ENCODE measurements at places on chromosomes 6 and 20.
A peak's percentile ranks its signal among the peaks of the same experiment; 100 is the strongest.

GRCh38 chr6:85192186-85192585 lies 257.7 kb upstream of the NT5E start:
- no peak for DNase-seq
- no peaks in the 10 kb centered on the region for H3K4me1 ChIP-seq
- no peak overlapping the region for H3K27ac ChIP-seq
- H3K4me3 ChIP-seq: no peak overlapping the region

- no peaks in the 10 kb centered on the region for H3K27me3 ChIP-seq
- no peak overlapping the region for H3K4me3 ChIP-seq
- no peaks in the 10 kb centered on the region for H3K36me3 ChIP-seq
These were observed 86.6 kb downstream of the SMOC2 start for GRCh38 chr6:168527451-168528210.

- DNase-seq: no peak
- no peaks in the 10 kb centered on the region for H3K4me1 ChIP-seq
- no peak overlapping the region for H3K27ac ChIP-seq
- H3K27me3 ChIP-seq: no peaks in the 10 kb centered on the region
- no peaks in the 10 kb centered on the region for H3K36me3 ChIP-seq
These were observed 249.0 kb upstream of the JARID2 start for GRCh38 chr6:14996892-14997291.

DNA sequence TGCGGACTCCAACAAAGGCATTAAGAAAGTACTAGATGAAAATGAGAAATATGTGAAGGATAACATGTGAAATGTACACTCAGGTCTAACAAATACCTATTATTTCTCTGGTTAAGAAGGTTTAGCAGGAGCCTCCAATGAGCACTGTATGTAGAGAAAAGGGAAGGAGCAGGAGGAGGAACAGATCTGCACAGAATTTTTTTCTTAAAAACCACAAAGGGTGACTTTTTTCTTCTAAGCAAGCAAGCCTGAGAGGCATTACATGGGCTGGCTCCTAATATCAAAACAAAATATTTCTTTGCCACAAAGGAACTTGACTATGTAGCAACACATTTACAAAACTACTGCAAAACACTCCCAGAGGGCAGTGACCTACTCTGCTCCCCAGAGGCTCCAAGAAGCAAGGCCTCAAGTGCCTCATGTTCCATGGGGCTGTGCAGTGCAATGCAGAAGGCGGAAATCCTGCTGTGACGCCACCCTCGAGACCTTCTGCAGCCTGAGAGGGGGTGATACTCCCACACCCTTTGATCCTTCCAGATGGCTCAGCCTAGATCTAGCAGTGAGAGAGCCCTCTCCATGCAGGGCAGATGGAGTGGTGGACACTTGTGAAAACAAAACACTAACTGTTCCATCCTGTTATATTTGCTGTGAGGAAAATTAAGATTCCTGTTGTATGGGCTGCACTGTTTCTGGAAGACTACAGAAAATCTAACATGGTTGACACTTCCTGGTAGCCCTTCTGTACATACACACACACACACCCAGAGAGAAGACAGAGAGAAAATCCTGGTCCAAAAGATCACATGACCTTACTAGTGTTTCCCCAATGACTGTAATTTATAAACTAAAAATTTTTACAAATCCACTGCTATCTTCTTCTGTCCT lies 36.0 kb upstream of the SMIM29 start:
- H3K36me3 ChIP-seq: peaks cover 5% of the 10 kb centered on the region
- peaks cover 8% of the 10 kb centered on the region for H3K4me1 ChIP-seq
- peak overlapping the region; percentile 37 for H3K27ac ChIP-seq
- H3K4me3 ChIP-seq: no peak overlapping the region

DNA sequence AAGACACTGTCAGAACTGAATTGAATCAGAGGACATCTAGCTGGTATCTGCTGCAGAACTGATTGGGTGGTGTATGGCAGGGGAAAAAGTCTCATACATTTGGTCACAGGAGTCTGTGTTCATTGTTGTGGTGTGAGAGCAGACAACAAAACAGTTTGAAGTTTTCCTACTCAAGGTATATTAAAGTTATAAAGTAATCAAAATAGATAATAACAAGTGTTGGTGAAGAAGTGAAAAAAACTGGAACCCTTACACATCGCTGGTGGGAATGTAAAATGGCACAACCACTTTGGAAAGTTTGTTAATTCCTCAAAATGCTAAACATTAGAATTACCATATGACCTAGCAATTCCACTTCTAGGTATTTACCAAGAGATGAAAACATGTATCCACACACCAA lies 24.7 kb downstream of the SRPK1 start:
- H3K27me3 ChIP-seq: no peaks in the 10 kb centered on the region
- no peak overlapping the region for H3K27ac ChIP-seq
- H3K4me1 ChIP-seq: no peaks in the 10 kb centered on the region
- DNase-seq: no peak

GRCh38 chr6:133407320-133408100 lies 166.4 kb downstream of the EYA4 start:
- no peaks in the 10 kb centered on the region for H3K27me3 ChIP-seq
- no peak for DNase-seq
- no peak overlapping the region for H3K27ac ChIP-seq
- H3K4me3 ChIP-seq: no peak overlapping the region

DNA sequence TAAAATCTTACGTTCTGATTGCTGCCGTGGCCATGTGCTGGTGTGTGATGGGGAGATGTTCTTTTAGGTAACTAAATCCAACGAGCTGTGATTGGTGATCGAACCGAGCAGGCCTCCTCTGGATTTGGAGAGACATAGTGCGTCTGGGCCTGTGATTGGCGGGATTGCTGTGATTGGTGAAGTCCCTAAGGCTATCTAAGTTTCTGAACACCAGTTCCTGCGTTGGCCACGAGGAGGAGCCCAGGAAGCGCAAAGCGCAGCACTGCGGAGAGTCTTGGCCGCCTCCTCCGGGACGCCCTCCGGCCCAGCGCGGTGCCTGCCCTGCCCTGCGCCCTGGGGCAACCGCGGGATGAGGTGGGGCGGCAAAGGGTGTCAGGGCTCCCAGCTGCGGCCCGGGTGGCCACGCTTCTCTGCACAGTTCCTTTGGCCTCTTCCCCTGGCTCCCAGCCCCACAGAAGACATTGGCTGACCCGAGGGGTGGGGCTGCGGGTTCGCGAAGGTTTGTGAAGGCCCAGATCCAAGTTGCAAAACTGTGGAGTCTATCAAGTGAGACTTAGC lies 33.0 kb downstream of the HNF4A start:
- DNase-seq: peak; percentile 79
- no peaks in the 10 kb centered on the region for H3K36me3 ChIP-seq
- peaks cover 3% of the 10 kb centered on the region for H3K27me3 ChIP-seq
- peaks cover 6% of the 10 kb centered on the region for H3K4me1 ChIP-seq
- H3K27ac ChIP-seq: no peak overlapping the region
- no peak overlapping the region for H3K4me3 ChIP-seq

DNA sequence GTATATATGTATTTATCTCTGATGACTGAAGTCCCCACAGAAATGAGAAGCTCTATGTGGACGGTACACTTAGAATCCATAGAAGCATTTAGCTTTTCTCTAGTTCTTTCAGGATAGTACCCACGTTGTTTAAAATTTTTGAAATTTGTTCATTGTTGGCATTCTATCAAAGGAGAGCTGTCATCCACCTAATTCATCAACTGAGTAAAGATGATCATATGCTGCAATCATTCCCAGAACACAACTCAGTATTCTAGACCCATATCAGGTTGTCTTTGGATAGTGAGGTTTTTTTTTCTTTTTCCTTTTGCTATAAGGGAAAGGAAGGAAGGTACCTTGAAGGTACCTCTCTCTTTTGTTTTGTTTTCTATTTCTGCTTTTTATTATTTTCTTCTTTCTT lies 9.3 kb downstream of the SERAC1 start:
- H3K4me1 ChIP-seq: no peaks in the 10 kb centered on the region
- H3K4me3 ChIP-seq: no peak overlapping the region
- no peak overlapping the region for H3K27ac ChIP-seq
- H3K36me3 ChIP-seq: no peaks in the 10 kb centered on the region
- DNase-seq: no peak

DNA sequence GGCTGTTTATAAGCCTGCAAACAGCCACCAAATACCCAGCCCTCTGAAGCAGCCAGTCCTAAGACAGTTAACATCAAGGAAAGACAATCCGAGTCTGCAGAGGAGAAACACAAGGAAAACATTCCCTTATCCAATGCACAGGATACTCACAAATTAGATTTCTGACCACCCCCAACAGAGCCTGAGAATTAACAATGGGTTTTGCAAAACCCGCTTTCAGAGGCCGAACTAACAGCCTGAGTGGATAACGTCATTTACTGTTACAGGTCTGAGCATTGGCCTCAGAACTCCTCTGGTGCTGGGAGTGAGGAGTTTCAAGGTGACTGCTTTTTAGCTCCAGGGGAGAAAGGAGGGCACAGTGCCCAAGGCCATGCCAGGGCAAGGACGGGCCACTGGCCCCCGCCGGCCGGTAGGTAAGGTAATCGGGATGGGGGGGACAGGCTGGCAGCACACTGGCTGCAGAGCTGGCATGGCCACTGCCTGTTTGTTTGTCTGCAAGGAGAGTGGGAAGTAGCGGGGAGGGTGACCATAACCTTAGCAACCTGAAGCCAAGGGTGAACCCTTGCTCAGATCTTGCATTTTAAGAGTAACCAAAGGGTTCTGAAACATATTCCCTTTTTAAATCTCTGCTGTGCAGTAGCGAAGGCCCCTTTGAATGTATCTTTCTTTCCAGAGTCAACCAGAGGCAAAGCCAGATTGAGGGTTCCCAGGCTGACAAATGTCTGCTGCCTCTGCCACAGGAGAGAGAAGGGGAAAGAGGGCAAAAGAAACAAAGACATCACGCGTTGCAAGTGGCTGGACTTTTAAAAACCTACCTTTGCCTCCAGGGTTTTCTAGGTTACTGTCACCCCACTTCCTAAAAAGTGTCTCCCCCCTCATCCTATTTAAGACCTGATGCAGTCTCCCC lies 3.9 kb downstream of the ZMYND8 start:
- peaks cover 40% of the 10 kb centered on the region for H3K4me1 ChIP-seq
- DNase-seq: no peak
- no peaks in the 10 kb centered on the region for H3K27me3 ChIP-seq
- H3K27ac ChIP-seq: peak overlapping the region; percentile 65

- no peaks in the 10 kb centered on the region for H3K27me3 ChIP-seq
- H3K4me1 ChIP-seq: peaks cover 8% of the 10 kb centered on the region
- DNase-seq: no peak
- H3K36me3 ChIP-seq: no peaks in the 10 kb centered on the region
- H3K27ac ChIP-seq: no peak overlapping the region
These were observed 350.0 kb upstream of the PRND start for GRCh38 chr20:4371623-4372251.

GRCh38 chr6:85419046-85419759 lies 30.7 kb upstream of the NT5E start:
- no peaks in the 10 kb centered on the region for H3K4me1 ChIP-seq
- DNase-seq: no peak
- no peaks in the 10 kb centered on the region for H3K36me3 ChIP-seq

- no peaks in the 10 kb centered on the region for H3K4me1 ChIP-seq
- H3K4me3 ChIP-seq: no peak overlapping the region
- H3K27me3 ChIP-seq: no peaks in the 10 kb centered on the region
- no peaks in the 10 kb centered on the region for H3K36me3 ChIP-seq
These were observed 420.5 kb upstream of the SULF2 start for GRCh38 chr20:48205786-48206185.

- no peak for DNase-seq
- H3K27ac ChIP-seq: no peak overlapping the region
- no peak overlapping the region for H3K4me3 ChIP-seq
- no peaks in the 10 kb centered on the region for H3K27me3 ChIP-seq
- H3K4me1 ChIP-seq: peaks cover 17% of the 10 kb centered on the region
- peaks cover 77% of the 10 kb centered on the region for H3K36me3 ChIP-seq
These were observed 19.3 kb downstream of the ZNF217 start for GRCh38 chr20:53574259-53574789.

DNA sequence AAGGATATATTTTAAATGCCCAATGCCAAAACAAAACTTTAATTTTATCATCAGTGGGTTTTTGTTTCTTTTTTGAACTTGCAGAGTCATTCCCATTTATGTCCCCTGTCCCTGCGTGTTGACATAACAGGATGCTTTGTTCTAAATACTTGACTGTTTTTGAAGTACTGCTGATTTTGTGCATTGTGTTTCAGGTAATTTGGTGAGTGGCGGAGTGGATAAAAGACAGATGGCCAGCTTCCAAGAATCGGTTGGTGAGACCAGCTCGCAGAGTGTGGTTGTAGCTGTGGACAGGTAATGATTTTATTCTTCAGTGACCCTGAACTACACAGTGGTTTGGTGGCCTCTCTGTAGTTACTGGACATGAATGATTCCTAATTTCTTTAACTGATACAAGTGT lies 50.5 kb upstream of the CSE1L start:
- H3K36me3 ChIP-seq: peaks cover 83% of the 10 kb centered on the region
- DNase-seq: no peak
- H3K27me3 ChIP-seq: no peaks in the 10 kb centered on the region
- no peaks in the 10 kb centered on the region for H3K4me1 ChIP-seq

- peak; percentile 56 for DNase-seq
- H3K27me3 ChIP-seq: no peaks in the 10 kb centered on the region
- no peak overlapping the region for H3K4me3 ChIP-seq
- no peaks in the 10 kb centered on the region for H3K4me1 ChIP-seq
- peaks cover 3% of the 10 kb centered on the region for H3K36me3 ChIP-seq
These were observed 20.1 kb upstream of the FAM209A start for GRCh38 chr20:56504373-56505005.

DNA sequence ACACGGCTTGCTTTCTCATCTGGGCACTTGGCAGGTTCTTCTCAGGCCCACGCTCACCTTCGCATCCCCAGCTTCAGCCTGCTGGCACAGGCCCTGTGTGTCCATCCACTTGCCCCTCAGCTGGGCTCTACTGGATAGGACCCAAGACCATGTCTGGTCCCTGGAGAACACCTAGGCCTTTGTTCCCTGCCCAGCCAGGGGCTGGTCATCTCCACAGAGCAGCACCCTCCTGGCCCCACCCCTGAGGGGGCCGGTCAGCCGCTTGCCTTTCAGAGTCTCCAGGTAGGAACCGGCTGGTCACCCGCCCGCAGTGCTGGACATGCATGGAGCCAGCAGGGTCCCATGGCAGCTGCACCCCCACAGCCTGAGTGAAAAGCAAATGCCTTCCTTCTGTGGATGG lies 191.2 kb downstream of the SYNDIG1 start:
- no peak overlapping the region for H3K4me3 ChIP-seq
- H3K27ac ChIP-seq: no peak overlapping the region
- no peaks in the 10 kb centered on the region for H3K4me1 ChIP-seq

DNA sequence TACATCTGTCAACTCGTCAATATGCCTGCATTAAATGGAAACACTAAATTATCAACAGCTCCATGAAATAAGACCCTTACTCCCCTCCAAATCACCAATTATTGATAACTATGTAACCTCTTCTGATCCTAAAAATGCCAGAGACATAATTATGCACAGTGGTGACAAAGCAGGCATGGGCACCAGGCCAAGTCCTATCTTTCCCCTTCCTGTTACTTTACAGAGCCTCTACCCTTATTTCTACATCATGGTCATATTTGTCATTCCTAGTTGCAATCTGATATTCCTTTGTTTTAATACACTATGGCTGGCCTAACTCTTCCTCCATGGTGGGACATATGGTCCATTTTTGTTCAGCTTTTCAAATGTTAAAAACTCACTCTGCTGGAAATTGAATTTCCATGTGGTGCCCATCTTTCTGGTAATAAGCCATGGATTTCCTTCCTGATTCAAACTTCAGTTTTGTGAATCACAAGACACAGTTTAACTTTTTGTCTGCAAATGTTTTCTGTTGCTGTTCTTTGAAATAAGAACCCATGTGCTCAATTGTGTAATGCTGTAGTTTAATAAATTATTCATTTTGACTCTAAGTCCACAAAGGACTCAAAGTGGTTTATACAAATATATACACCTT lies 41.8 kb upstream of the ARFGEF2 start:
- no peak overlapping the region for H3K4me3 ChIP-seq
- peaks cover 17% of the 10 kb centered on the region for H3K4me1 ChIP-seq
- no peaks in the 10 kb centered on the region for H3K36me3 ChIP-seq
- H3K27ac ChIP-seq: no peak overlapping the region
- no peaks in the 10 kb centered on the region for H3K27me3 ChIP-seq

- H3K4me3 ChIP-seq: no peak overlapping the region
- no peak overlapping the region for H3K27ac ChIP-seq
- H3K4me1 ChIP-seq: no peaks in the 10 kb centered on the region
These were observed 438.9 kb upstream of the ZNF337 start for GRCh38 chr20:26135325-26136110.
